ENCODE measurements at places on chromosomes 6 and 20.

DNA sequence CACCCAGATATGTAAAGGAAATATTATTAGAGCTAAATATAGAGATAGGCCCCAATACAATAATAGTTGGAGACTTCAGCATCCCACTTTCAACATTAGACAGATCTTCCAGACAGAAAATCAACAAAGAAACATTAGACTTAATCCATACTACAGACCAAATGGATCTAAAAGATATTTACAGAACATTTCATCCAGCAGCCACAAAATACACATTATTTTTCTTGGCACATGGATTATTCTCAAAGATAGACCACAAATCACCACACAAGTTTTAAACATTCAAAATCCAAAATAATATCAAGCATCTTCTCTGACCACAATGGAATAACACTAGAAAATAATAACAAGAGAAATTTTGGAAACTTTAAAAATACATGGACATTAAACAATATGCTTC lies 1159.1 kb upstream of the CITED2 start:
- DNase-seq: no peak

DNA sequence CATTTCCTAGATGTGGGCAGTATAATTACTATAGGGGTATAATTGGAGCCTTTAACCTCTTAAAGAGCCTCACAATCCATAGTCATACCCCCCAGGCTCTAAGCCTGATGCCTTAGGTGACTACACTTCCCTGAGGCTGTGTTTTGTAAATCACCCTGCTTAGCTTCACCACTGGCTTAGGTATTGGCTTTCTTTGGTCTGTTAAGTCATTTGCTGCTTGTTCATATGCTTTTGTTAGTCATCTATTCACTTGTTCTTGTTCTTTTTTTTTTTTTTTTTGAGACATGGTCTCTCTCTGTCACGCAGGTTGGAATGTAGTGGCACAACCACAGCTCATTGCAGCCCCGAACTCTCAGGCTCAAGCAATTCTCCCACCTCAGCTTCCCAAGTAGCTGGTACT lies 26.7 kb downstream of the KAT14 start:
- no peak for DNase-seq

GRCh38 chr6:12064131-12064530 lies 52.0 kb downstream of the HIVEP1 start:
- DNase-seq: no peak

- DNase-seq: no peak
Measured at GRCh38 chr20:62358171-62359042, 8.7 kb downstream of the LAMA5 start.

DNA sequence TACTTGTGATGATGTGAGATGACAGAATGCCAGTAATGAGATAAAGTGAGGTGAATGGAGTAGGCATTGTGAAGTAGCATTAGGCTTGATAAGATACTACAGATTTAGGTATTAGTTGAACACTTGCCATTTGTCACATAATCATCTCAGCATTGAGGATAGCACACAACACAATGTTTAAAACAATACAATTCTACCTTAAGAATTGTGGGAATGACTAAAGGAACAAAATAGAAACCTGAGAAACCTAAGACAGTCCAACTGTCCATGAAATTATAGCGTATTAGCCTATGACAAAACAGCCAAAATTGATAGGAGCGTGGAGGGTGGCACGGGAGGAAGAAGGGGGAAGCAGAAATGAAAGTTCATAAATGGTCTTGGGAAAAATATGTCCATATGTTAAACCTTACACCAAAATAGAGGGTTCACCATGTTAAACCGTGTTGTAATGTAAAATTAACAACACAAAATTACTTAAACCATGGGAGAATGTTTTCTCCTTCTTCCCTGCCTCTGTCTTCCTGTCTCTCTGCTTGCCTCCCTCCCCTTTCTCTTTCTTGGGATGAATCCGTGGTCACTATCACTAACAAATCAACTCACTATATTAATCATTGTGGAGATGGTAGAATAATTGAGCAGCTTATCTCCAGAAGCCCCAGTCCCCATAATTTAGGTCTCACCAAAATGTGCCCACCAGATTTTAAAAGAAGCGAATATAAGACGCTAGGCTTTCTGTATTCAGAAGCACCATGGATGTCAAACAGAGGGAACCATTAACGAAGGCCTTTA lies 33.0 kb upstream of the HFE start:
- DNase-seq: no peak

DNA sequence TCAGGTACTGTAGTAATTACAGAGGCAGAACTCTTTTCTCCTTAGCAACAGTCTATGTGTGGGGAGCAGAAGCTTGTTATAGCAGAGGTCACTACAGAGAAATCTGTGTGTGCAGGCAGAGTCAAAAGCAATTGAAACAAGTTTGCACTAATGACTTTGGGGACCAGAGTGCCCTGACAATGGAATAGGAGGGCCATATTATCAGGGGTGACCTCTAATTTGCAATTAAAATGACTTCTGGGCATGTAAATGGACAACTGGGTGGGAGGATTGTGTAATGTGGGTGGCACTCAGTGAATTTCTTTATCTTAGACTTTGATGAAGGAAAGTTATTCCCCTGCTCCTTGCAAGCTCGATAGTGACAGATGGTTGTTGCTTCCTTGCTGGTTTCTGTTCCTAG lies 127.2 kb downstream of the PLCB4 start:
- DNase-seq: no peak

- DNase-seq: peak; percentile 95
Measured at GRCh38 chr6:136550330-136551071, at the start of gene MAP7. TSS of gene MAP7 (minus strand) at chr6:136550422. CDS start at chr6:136550408, 14 bp downstream.

DNA sequence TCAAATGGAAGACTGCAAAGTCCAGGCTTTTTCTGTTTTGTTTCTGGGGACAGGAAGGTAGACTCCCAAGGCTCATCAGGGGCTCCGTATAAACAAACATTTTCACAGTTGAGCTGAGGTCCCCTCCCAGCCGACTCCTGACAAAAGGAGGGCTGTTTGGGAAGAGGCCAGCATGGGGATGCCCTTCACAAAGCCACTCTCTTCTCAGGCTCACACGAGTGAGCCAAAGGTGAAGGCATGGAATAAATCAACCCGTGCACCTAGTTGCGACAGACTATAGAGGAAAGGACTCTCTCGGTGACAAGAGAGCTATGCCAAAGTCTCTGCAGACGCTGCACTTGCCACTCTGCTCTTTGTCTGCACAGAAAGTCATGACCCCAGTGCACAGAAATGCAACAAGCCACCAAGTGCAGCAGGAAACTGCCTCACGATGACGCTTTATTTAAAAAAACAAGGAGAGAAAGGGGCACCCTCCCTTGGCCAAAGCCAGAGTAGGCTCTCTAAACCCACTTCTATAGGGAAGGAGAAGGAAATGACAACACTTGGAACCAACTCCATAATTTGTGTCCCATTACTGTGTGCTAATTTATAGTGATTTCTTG lies 21.0 kb downstream of the JAG1 start:
- no peak for DNase-seq

- DNase-seq: no peak
Measured at GRCh38 chr6:79413562-79414002, 123.6 kb downstream of the LCA5 start.

DNA sequence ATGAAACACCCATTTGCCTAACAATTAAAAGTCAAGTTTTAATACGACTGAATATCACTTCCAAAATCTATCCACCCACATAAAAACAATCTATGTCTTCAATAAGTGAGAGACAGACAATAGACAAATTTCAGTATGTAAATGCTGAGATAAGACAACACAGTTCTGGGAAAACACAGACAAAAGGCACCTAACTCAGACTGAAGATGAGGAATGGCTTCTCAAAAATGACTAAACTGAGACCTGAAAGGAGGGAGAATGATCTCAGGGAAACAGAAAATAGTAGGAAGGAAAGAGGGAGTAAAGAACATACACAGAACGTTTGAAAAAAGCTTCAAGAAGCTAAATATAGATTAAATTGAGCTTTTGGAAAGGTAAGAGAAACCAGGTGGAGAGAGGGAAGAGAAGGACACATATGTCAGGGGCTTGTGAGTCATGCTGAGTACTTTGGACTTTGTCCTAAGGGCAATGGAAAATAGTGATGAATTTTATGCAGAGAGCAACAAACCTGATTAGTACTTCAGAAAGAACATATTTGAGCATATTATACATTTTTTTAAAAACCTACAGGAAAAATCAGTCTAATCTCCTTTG lies 16.1 kb downstream of the LMBRD1 start:
- no peak for DNase-seq

GRCh38 chr20:1842281-1842680 lies 52.9 kb upstream of the SIRPA start:
- no peak for DNase-seq
